ENCODE measurements at places on chromosomes 12 and 14.

- no peak for DNase-seq
These were observed 86.2 kb downstream of the TSPAN8 start for GRCh38 chr12:71071536-71072097.

DNA sequence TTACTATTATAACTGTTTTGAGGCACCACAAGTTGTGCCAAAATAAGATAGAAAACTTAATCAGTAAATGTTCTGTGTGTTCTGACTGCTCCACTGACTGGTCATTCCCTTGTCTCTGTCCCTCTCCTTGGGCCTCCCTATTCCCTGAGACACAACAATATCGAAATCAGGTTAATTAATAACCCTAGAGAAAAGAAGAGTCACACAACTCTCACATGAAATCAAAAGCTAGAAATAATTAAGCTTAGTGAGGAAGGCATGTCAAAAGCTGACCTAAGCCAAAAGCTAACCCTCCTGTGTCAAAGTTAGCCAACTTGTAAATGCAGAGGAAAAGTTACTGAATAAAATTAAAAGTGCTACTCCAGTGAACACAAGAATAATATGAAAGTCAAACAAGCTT is 53.8 kb upstream of the CCDC196 start:
- no peak for DNase-seq

- peak; percentile 84 for DNase-seq
These were observed 902 bp downstream of the TMPO start for GRCh38 chr12:98516111-98516873.

- no peak for DNase-seq
These were observed 165.0 kb upstream of the DCN start for GRCh38 chr12:91347481-91348214.

- no peak for DNase-seq
These were observed 83.2 kb downstream of the DHRS2 start for GRCh38 chr14:23719225-23719985.

DNA sequence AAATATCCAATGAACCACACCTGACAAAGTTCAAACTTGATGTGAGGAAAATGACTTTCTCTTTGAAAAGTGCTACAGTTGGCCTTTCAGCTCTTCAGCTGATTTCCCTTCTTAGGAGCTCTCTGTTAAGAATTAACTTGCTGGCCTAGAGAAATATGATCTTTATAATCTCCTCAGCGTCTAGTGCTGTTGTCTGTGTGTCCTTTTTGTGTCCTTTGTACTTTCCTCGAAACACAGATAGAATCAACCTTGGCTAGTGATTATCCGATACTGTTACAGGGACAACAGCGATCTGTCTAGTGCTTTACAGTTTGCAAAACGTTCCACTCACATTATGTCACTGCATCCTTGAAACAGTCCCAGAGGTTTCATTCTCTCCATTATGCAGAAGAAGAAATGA is 162.8 kb upstream of the RMST start:
- DNase-seq: no peak

GRCh38 chr14:95835121-95835730 is 41.4 kb upstream of the TUNAR start:
- no peak for DNase-seq

- no peak for DNase-seq
These were observed 5.9 kb upstream of the DEGS2 start for GRCh38 chr14:100165376-100165775.

DNA sequence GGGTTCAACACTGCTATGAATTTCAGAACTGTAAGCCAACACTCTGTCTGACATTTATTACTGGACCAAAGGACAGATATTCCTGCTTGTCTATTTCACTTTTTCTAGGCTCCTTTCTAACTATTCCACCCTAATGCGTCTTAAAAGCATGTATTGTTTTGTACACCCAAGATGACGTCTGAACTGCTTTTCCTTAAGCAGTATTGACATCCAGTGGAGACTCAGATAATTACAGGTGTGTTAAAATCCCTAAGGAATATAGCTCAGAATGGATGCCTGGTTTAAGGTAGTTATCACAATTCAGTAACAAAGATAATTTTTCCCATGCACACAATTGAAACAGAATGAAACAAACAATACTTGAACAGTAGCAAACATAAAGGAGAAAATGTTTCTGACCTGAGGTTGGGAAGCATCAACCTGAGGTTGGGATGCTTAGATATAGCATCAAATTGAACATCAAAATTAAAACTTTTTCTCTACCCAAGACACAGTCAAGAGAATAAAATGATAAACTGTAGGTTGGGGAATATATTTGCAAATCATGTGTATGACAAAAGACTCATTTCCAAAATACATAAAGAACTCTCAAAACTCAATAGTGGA is 93.7 kb upstream of the PTPRR start:
- peak; percentile 34 for DNase-seq

GRCh38 chr12:76124456-76124855 is 40.0 kb upstream of the NAP1L1 start:
- no peak for DNase-seq

- no peak for DNase-seq
These were observed 30.6 kb upstream of the SLC2A3 start for GRCh38 chr12:7966563-7966962.

GRCh38 chr12:92029902-92030586 is 115.6 kb downstream of the BTG1 start:
- no peak for DNase-seq

DNA sequence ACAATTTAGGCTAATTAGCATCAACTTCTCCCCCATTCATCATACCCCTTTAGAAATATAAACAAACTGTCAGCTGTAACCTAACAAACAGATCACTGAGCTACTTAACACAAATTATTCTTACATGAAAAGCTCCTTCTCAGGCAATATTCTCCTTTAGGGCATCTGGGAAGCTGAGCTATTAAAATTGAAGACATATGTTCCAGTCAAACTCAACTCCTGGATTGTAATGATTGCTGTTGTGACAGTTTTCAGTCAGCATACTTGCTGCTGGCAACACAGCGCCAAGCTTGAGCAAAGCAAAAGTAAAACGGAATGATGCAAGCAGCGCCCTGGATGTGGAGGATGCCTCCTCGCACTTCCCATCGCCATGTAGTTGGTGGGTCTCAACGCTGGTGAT is 82.4 kb downstream of the SLC25A21 start:
- no peak for DNase-seq

- no peak for DNase-seq
These were observed 172.9 kb upstream of the CDKN3 start for GRCh38 chr14:54223831-54224402.

GRCh38 chr12:64456119-64456518 is 4.2 kb downstream of the TBK1 start:
- DNase-seq: no peak

GRCh38 chr14:26081043-26081442 is 516.8 kb downstream of the NOVA1 start:
- no peak for DNase-seq

GRCh38 chr12:109521831-109522230 is 44.4 kb downstream of the UBE3B start:
- no peak for DNase-seq

- no peak for DNase-seq
These were observed 12.3 kb downstream of the ZC2HC1C start for GRCh38 chr14:75081660-75082229.

- DNase-seq: no peak
These were observed 16.2 kb downstream of the OTX2 start for GRCh38 chr14:56794088-56794556.

DNA sequence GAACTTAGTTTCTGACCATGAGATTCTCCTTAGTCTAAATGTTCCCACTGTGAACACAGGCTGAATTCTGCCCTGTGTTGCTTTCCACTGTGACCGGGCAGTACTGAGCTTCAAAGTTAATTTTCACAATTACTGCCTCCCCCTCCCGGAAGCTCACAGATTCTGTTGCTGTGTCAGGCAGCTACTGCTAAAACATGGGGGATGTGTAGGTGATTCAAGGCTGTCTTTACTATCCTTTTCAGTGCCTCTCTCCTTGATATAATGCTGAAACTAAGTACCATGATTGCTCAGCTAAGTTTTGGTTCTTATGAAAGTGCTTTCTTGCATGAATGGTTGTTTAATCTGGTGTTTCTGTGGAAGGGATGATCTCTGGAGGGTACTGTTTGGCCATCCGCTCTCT is 428.3 kb upstream of the NOVA1 start:
- DNase-seq: no peak

DNA sequence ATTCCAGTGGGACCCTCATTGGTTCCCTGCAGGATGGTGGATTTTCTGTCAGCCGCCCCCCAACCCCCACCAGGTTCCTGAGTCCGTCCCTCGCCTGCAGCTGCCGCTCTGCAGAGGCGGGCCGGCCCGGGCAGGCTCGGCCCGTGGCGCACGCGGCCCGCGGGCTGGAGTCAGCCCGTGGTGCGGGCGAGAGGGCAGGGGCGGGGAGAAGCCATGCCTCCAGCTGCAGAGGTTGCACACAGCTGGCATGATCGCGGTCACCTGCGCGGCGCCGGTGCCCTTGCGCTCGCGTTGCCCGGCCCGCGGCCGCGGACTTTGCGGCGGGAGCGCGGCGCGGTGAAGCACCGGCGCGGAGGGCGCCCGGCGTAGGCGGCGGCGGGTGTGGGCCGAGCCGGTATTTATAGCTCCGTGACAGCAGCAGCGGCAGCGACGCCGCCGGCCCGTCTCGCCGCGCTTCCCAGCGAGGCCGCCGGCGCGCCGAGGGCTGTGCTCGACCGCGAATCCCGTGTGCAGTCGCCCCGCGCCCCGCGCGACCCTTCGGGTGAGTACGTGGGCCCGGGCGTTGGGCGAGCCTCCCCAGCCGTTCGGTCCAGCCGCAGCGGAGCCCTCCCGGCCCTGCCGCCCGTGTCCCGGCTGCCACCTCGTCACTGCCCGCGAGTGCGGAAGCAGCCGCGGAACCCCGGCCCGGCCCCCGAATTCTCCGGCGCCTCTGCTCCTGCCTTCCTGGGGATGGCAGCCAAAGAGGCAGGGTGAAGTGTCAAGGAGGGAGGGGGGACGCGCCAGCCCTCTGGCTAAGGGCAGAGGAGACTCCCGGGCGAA is at the start of gene TMEM117:
Gene TMEM117, plus strand, starts transcription at position 426 of the 819 bp plus-strand sequence.
- peak; percentile 73 for DNase-seq

DNA sequence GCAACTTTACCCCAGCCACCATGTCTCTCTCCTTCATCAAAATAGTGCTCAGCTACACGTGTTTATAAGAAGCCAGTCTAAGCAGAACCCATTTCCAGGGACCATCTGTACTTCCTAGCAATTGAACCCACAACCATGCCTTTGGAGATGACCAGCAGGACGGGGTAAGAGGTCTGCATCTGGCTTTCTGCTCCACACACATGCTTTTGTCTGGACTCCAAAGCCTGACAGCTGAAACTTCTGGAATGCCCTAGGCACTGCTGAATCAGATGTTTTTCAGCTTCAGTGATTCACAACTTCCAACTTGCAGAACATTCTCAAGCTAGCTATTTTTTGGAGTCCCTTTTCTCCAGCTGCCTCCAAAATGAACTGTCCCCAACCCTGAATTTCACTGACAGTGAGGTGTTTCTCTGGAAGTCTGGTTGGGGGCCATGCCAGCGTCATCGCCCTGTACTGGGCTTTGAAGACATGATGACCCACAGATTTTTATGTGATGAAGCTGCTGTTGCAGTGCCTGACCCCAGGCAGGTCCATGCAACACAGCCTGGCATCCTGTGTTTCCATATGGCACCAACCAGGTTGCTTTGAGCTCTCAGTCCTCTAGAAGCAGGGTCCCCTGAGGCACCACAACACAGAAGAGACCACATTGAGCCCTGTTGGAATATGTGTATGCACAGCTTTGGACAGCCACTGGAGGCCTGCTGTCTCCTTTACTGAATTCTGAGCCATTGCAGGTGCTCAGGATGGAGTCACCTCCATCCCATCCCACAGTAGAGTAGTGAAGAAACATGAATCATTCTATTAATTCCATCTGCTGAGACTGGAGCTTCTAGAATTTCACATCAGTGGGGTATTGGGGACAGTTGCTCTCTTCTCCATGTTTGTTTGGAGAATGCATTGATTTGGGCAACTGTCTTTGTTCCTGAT is 80.2 kb downstream of the NUAK1 start:
- no peak for DNase-seq

DNA sequence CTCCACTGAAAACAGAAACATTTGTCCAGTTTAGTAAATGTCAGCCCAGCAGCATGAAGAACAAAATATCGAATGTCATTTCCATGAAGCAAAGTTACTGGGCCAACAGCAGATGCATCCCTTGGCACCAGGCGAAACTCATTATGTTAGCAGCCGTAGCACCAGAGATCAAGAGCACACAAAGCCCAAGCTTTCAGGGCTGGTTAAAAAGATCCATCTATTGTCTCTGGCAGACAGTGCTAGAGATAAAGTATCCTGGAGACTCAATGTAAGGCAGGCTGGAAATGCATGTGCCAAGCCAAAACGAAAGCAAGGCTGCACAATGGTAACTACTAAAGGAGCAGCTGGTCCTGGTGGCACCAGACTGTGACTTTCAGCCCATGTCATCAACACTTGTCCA is 120.3 kb upstream of the PLEKHG7 start:
- peak; percentile 41 for DNase-seq

GRCh38 chr14:90428676-90429075 is 31.8 kb downstream of the CALM1 start:
- no peak for DNase-seq

- DNase-seq: no peak
These were observed 931.4 kb downstream of the DIO2 start for GRCh38 chr14:79279645-79280597.

DNA sequence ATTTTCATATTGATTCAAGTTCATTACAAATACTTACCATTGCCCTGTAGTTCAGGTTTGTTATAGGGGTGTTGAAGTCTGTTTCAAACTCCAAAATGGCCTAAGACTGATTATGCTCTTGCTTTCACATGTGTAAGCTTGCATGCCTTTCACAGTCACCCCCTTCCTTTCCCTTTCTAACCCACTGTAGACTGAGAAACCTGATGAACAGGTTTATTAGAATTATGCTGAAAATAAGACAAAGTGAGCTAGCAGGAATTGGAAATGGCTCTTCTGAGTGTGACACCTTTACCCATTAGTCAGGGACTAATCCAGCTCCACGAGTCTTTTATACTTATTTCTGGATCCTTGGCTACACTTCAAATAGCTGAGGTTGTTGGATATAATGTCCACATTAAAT is 38.9 kb downstream of the FBXO33 start:
- no peak for DNase-seq

DNA sequence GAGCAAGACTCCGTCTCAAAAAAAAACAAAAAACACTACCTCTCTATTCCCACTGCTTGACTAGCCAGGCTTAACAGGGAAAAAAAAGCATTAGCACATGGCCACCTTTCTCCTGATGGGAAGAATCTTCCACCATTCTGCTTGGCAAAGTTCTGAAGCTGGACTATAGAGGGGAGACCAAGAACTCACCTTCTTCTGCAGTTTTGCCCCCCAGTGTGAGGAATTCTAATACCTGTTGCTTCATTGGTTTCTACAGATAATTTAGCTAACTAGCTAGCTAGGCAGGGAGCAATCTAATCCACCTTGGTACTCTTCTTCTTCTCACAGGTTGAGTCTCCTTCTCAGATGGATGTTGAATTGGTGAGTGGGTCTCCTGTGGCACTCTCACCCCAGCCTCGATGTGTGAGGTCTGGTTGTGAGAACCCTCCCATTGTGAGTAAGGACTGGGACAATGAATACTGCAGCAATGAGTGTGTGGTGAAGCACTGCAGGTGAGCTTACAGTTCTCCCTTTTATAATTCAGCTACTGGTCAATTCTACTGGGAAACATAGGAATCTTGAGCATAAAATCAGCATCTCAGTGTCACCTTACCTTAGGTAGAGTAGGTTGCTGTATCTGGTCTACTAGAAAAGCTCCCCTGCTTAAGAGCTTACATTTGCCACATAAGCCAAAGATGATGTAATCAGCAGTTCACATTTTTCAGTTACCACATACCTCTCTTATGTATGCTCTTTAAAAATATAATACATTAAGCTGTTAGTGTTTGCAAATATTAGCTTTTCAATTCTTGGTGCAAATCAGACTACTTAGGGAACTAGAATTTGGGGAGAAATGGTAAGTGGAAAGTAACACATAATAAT is 16.0 kb downstream of the METTL3 start:
- no peak for DNase-seq

All from Ammon's horn (tissue), 1 donor.